Hepatic stellate cell (primary cell): ENCODE measurements at places on chromosomes 1 and 21.

GRCh38 chr1:111967067-111967690 lies 22.3 kb downstream of the KCND3 start:
- DNase-seq: no peak

GRCh38 chr1:246146804-246147523 lies 360.1 kb downstream of the SMYD3 start:
- no peak for DNase-seq

DNA sequence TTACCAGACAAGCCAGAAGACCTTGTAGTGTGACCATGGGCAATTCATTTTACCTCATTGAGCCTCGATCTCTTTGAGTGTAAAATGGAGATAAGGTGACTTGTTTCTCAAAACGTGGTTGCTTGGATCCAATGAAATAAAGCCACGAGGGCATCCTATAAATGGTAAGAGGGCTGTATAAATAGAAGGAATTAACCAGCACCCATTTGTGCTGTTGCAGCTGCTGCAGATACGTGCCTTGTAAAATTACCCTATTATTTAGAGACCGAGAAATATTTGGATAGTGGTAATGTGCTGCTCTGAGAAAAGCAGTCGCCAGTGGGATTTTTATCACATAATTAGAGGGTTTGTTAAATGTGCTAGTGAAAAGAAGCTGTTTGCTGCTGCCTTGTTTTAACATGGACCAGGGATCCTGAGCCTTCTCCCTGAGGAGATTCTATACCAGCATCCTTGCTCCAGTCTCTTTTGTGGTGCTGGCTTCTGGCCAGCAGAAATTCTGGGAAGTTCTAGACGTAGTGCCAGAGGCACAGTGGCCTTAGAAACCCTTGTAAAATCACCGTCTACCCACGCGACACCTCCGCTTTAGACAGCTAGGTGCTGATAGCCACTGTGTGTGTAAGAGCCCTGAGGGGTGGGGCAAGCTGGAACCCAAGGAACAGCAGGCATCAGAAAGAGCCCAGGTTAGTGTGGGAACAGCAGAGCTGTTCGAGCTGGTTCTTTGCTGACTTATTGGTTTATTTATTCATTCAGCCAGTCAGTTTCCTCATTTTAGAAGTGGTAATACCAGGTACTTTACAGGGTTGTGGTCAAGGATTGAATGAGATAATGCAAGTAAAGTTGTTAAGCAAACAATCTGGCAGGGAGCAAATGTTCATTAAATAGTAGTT lies 137.5 kb downstream of the NOS1AP start:
- DNase-seq: no peak

DNA sequence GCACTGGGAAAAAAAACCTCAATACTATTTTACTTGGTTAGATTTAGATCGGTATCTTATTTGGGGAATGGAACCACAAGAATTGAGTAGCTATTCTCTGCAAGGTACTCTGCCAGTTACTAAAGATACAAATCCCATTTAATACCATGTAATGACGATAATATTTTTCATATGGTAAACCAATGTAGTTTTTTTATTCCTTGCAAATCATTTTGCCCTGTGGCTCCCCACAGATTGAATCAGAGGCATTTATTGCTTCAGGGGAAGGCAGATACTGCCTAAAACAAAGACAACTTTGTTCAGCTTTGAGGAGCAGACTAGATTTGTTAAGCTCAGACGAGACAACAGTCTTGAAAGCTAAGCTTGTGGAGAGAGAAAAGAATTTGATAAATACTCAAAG lies 226.7 kb upstream of the RUNX1 start:
- DNase-seq: no peak

GRCh38 chr21:15005391-15005790 lies 59.4 kb downstream of the NRIP1 start:
- DNase-seq: no peak

GRCh38 chr1:67429528-67430357 lies 459 bp downstream of the SERBP1 start:
- peak; percentile 31 for DNase-seq

DNA sequence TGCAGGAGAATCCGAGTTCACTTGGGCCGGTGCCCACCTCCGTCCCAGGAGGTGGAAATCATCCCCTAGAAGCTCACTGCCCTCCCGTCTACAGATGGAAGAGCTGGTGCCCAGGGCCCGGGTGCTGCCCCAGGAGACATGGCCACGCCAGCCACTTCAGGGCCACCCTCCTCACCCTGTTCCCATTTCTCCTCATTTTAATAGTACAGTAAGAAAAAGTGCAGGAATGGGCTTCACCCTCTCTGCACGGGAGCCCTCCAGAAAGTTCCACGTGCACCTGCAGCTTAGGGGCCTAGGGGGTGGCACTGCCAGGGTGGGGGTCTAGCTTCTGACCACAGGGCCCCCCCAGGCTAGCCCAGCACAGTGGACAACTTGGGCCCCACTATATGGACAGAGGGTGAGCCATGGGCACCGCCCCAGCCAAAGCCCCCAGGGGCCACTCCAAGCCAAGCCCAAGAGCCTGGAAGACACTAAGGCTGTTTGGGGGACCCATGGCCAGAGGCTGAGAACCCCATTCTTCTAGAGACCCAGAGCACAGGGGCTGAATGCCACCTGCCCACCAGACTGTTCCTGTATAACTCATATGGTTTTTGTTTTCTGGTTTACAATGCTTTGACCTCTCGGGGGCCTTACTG lies 3.4 kb upstream of the FTCD start:
- DNase-seq: no peak

GRCh38 chr1:215526147-215526845 lies 40.8 kb upstream of the KCTD3 start:
- DNase-seq: peak; percentile 16

DNA sequence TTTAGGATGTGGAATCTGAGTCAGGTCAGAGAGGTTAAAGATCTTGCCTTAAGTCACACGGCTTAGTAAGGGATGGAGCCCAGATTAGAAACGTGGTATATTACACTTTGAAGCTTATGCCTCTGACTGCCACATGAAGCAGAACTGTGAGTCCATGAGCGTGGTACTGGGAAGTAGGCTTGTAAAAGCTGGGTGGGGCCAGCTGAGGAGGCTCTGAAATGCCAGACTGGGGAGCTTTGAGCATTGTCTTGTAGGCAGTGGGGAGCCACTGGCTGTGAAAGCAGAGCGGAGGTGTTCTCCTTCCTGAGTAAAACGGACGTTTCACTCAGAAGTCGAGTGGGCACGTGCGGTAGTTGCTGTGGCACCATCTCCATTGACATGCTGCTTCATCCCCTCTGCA lies 72.6 kb upstream of the USP24 start:
- no peak for DNase-seq

DNA sequence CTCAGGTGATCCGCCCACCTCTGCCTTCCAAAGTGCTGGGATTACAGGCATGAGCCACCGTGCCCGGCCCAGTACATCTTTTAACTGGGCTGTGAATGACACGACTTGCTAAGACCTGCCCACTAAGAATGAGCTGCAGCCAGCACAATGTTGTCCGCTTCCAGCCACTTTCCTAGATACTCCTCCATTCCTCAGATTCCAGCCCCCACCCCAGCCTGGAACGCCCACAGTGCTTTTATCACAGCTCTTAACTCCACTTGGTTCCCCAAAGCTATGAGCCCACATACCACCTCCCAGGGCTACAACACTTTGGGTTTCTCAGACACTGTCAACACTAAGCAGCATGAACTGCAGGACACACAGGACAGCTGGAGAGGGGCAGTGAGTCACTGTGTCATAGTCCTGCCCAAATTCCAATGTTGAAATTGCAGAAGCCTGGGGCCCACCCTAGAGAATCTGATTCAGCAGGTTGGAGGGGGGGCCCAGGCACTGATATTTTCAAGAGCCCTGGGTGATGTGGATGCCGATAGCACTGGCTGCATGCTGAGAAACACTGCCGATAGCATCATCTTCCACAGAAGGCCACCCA lies 58.0 kb downstream of the ACBD3 start:
- peak; percentile 76 for DNase-seq

DNA sequence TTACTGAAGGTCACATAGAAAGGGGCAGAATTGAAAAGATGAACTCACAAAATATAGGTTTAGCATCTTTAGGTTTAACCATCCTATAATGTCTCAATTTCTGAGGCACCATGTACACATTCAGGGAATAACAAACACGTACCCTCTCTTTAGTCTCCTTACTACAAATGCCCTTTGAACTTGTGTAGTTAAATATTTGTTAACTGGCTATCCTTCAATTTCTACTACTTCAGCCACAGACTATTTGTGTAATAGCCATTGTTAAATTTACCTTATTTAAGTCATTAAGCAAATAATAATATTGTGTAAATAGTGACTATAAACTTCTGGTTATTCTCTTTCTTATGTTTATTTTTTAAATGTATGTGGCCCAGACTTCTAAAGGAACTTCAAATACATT lies 600.5 kb downstream of the KCNT2 start:
- DNase-seq: no peak

DNA sequence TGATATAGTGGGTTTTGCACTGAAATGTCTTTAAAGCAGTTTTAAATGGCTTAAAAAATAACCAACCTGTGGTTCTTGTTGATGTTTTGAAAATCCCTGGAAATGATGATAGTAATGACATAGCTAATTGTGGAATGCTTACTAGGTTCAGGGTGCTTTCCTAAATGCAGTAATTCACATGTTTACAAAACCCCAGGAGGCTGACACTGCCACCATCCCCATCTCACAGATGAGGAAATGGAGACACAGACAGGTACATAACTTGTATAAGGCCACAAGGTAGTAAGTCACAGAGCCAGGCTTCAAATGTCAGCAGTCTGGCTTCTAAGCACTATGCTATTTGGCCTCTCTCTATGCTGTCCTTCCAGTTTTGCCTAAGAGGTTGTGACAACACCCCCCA lies 40.6 kb downstream of the C8B start:
- DNase-seq: no peak

- no peak for DNase-seq
Measured at GRCh38 chr1:219676012-219676765, 63.3 kb upstream of the ZC3H11B start.
